CD4-positive, alpha-beta T cell treated with Interleukin-12 subunit alpha and Interleukin-12 subunit beta, for 1 hour (primary cell): ENCODE measurements at places on chromosomes 7 and 10.

- no peak for DNase-seq
These were observed 78.2 kb downstream of the FGFR2 start for GRCh38 chr10:121519901-121520493.

GRCh38 chr10:11724938-11725776 lies 17.0 kb upstream of the ECHDC3 start:
- DNase-seq, result peak; percentile 37

DNA sequence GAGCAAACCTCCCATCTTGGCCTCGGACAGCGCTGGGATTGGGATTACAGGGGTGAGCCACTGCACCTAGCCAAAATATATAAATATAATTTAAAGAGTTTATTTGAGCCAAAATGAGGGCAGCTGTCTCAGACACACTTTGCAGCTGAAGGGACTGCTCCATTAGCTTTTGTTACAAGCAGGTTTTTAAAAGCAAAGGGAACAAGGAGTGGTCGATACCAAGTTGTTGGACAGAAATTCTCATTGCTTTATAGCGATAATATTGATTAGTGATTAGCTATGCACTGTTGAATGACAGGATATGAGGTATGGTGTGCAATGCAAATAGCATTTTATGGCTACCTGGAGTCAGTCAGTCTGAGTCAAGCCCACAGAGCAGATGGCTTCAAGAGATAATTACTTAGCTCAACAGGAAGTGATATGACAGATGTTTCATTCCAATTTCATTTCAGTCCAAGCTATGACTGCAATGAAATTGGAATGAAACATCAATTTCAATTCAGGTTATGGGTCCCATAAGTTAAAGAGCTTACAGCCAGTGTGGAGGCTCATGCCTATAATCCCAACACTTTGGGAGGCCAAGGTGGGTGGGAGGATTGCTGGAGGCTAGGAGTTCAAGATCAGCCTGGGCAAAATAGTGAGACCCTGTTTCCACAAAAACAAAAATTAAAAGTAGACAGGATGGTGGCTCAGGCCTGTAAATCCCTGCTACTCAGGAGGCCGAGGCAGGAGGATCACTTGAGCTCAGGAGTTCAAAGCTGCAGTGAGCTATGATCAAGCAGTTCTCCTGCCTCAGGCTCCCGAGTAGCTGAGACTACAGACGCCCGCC lies 23.1 kb downstream of the TYW1 start:
- DNase-seq, result no peak

GRCh38 chr10:5041471-5042023 lies 37.9 kb upstream of the AKR1C2 start:
- DNase-seq, result no peak

GRCh38 chr7:50559881-50560280 lies 5.3 kb downstream of the DDC start:
- no peak for DNase-seq

GRCh38 chr10:132451506-132452215 lies 54.7 kb downstream of the PWWP2B start:
- DNase-seq, result no peak

DNA sequence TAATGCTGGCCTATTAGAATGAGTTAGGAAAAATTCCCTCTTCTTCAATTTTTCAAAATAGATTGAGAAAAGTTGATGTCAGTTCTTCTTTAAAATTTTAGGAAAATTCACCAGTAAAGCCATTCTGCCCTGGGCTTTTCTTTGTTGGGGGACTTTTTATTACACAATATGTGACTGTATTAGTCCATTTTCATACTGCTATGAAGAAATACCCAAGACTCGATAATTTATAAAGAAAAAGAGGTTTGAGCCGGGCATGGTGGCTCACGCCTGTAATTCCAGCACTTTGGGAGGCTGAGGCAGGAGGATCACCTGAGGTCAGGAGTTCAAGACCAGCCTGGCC lies 12.7 kb downstream of the TAS2R40 start:
- DNase-seq, result no peak

DNA sequence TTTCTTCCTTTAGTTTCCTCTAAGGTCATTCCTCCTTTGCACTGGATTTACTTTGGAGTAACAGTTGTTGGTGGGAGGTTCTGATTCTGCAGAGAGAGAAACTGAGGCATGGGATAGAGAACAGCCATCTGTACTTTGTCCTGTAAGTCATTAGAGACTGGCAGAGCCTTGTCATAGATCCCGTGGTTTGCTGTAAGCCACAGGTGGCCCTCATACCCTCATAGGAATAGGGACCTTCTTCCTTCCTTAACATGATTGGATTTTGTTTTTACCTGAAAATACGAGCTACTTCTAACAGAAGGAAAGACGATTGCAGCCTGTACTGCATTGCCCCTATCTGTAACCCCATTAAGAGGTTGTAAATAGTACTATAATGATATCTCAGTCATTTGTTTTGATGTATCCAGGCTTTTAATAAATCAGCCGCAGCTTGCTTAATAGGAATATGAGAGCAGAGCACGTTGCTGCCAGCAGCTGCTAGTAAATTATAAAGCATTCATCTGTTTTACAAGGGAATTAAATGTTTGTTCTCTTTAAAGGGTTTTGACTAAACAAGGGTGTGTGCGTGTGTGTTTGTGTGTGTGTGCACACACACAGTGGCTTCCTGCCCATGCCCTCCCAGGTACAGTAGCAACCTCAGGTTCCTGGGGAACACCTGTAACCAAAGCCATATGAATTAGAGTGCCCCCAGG lies 249.8 kb downstream of the AUTS2 start:
- DNase-seq, result no peak

DNA sequence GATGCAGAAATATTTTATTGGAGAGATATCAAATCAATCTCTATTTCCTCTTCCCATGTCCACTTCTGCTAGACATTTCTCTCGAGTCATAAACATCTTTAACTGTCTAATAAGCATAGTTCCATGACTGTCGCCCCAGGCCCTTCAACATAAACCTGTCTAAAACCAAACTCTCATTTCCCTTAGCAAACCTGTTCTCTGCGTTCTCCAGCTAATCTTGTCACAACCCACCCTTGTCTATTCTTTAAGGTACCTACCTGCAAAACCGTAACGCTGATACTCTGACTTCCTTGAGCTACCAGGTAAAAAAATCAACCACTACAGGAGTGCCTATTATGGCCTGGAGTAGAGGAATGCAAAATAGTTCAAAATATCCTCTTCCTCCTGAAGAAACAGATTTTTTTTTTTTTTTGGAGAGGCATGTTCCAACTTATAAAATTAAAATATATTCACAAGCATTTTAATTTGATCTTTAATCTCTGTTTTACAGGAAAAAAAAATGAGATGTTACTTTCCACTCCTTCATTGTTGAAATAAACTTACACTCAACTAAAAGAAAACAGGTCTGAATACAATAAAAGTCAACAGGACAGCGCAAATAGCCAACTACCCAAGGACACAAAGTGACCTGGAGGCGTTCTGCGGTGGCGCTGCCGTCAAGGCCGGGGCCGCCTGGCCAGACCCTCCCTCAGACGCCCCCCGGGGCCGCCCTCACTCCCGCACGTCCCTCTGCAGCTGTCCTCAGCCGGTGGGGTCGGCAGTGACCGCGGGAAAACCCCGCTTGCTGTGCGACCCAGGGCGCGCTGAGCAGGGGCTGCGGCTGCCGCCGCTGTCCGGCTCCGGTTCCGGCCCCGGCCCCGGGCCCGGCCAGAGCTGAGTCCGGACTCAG lies 765 bp downstream of the SLC25A40 start:
- peak; percentile 15 for DNase-seq

- DNase-seq, result no peak
These were observed 37.1 kb downstream of the COL13A1 start for GRCh38 chr10:69838853-69839252.

- peak; percentile 14 for DNase-seq
These were observed 995 bp upstream of the INPP5F start for GRCh38 chr10:119724593-119725516.

DNA sequence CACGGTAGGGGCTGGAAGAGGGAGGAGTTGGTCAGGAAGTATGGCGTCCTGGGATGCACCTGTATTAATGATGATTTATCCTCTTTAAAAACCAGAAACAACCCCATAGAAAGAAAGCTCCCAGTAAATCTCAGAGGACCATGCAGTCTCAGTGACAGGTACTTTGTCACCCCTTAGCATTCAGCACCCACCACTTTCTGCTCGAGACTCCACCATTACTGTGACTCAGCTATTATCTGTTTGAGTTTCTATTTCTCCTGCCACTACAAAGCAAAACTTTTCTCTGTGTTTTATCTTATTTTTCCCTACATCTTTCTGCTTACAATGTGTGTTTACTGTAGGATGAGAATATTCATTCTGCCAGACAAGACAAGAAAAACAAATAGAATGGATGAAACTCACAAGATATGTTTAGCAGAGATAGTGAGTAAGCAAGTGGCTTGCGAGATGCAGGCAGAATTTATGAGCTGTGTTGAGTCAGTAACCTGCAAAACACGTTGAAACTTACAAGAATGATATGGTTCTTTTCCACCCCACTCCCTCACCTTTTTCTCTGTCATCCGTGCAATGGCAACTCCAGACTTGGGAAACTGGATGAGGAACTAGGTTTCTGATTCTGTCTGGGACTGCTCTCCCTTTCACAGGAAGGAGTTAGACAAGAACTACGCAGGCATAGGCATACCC lies 127.1 kb downstream of the AOAH start:
- no peak for DNase-seq

- DNase-seq, result no peak
These were observed 85.9 kb upstream of the GATA3 start for GRCh38 chr10:7968510-7969112.

- no peak for DNase-seq
These were observed 219.1 kb downstream of the TCF7L2 start for GRCh38 chr10:113169111-113169510.

- no peak for DNase-seq
These were observed 1050.7 kb downstream of the SORCS3 start for GRCh38 chr10:105691811-105692210.

GRCh38 chr7:155824227-155824886 lies 12.1 kb upstream of the SHH start:
- no peak for DNase-seq

GRCh38 chr7:17236603-17237002 lies 61.8 kb upstream of the AHR start:
- DNase-seq, result no peak

DNA sequence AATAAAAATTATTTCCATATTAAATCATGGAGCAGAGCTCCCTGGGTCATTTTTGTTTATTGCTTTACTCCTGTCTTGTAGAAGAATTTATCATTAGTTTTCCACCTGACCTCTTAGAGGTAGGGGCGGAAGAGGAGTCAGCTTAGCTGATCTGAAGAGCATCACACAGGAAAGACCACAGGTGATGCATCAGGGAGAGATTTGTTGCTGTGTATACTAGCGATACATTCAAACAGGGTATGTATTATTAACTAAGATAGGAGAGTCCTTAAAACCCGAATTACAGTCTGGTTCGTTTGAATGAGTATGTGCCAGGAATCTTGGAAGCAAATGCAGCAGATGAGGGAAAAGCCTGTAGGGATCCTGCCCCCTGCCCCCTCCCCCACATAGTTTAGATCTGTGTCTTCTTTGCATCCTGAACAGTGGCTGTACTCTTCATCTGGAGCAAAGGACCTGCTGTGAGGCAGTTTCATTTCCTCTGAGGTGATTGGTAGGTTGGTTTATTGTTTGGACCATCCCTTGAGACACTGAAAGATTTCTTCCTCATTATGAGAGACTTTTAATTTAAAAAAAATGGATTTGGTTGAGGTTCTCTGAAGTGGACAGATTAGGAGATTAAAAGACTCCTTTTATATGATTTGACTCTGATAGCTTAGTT lies 177.0 kb downstream of the SND1 start:
- DNase-seq, result no peak
